Hepatocyte (in vitro differentiated cells): ENCODE measurements at places on chromosomes 4 and X. TPM values are rescaled to one million over a fixed set of nuclear protein-coding genes. Genes with fewer than 3 reads are reported as not detected.

Gene ALB
- total RNA-seq, result 25,578 and 26,686 TPM in 2 replicates

Gene CT47B1
- not detected in 2 replicates for total RNA-seq

Gene EPHA5
- 0.63 and 0.84 TPM in 2 replicates for total RNA-seq

Gene SOD3
- total RNA-seq, result 5.1 and 7.5 TPM in 2 replicates

Gene PGM2
- total RNA-seq, result 25.0 and 28.2 TPM in 2 replicates

Gene C4orf36
- total RNA-seq, result 1.2 and 1.3 TPM in 2 replicates

Gene SPANXB1
- total RNA-seq, result not detected in 2 replicates

Gene USP26
- 0.07 TPM in 1 of 2 replicates, not detected in the other for total RNA-seq

Gene CCSER1
- total RNA-seq, result 21.8 and 23.4 TPM in 2 replicates

DNA sequence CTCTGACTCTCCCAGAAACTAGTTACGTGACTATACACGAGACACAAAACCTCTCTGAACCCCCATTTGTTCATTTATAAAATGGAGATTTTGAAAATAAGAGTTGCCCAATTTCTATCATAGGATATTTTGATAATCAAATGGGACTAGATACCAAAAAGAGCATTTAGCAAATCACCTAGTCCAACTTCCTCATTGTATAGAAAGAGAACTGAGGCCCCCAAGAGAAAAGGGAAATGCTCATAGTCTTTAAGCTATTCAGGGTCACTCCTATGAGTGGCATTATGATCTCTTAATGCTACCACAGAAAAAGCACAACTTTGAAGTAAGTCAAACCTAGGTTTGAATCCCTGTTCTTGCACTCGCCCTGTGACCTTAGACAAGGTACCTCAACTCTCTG lies 62.7 kb downstream of the BMP15 start:
- no peak overlapping the region for H3K27ac ChIP-seq
- DNase-seq, result no peak
- H3K4me1 ChIP-seq, result no peaks in the 10 kb centered on the region
- H3K27me3 ChIP-seq, result no peaks in the 10 kb centered on the region
- H3K36me3 ChIP-seq, result no peaks in the 10 kb centered on the region

GRCh38 chr4:154399259-154399974 lies 92.2 kb downstream of the DCHS2 start:
- H3K4me1 ChIP-seq, result no peaks in the 10 kb centered on the region
- DNase-seq, result peak; percentile 58
- H3K27ac ChIP-seq, result no peak overlapping the region
- H3K4me3 ChIP-seq, result no peak overlapping the region

DNA sequence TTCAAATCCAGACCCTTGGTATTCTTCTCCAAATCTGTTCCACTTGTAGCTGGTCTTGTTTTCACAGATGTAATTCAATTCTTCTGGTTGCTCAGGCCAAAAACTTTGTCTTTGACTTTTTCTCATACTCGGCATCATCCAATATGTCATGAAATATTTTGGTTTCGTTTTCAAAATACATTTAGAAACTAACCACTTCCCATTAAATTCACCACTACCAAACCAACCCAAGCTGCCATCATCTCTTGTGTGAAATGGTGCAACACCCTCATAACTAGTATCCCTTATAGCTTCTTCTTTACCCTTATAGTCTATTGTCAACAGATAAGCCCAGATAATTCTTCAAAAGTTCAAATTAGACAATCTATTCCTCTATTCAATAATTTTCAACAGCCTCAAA lies 192.1 kb downstream of the PRR32 start:
- no peak overlapping the region for H3K4me3 ChIP-seq
- H3K4me1 ChIP-seq, result no peaks in the 10 kb centered on the region
- no peak for DNase-seq
- H3K27ac ChIP-seq, result no peak overlapping the region
- no peaks in the 10 kb centered on the region for H3K36me3 ChIP-seq
- H3K27me3 ChIP-seq, result no peaks in the 10 kb centered on the region

GRCh38 chr4:169070895-169071218 lies 60.8 kb upstream of the CBR4 start:
- H3K27me3 ChIP-seq, result no peaks in the 10 kb centered on the region
- no peaks in the 10 kb centered on the region for H3K36me3 ChIP-seq
- H3K4me3 ChIP-seq, result no peak overlapping the region
- DNase-seq, result peak; percentile 75
- peak overlapping the region; percentile 88 for H3K27ac ChIP-seq
- peaks cover 10% of the 10 kb centered on the region for H3K4me1 ChIP-seq

DNA sequence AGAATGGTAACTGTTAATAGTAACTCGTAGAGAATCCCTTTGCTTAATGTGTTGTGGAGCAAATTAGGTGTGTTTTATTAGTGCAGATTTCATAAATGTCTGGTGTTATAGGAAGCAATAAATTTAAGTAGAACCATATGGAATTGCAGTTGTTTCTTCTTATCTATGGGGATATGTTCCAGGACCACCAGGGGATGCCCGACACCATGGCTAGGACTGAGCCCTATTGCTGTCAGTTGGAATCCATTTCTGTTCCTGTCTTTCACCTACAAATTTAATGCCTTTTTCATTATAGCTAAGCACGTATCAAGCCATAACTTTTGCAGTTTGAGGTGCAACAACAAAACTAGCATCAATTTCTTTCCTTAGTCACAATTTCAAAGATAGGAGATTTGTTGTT lies 72.5 kb downstream of the DDIT4L start:
- DNase-seq, result no peak
- no peaks in the 10 kb centered on the region for H3K36me3 ChIP-seq
- no peak overlapping the region for H3K27ac ChIP-seq
- no peaks in the 10 kb centered on the region for H3K27me3 ChIP-seq

- H3K4me1 ChIP-seq, result peaks cover 37% of the 10 kb centered on the region
- H3K27me3 ChIP-seq, result no peaks in the 10 kb centered on the region
- H3K36me3 ChIP-seq, result no peaks in the 10 kb centered on the region
- DNase-seq, result peak; percentile 67
Measured at GRCh38 chr4:139015948-139016471, 429 bp downstream of the NOCT start.

DNA sequence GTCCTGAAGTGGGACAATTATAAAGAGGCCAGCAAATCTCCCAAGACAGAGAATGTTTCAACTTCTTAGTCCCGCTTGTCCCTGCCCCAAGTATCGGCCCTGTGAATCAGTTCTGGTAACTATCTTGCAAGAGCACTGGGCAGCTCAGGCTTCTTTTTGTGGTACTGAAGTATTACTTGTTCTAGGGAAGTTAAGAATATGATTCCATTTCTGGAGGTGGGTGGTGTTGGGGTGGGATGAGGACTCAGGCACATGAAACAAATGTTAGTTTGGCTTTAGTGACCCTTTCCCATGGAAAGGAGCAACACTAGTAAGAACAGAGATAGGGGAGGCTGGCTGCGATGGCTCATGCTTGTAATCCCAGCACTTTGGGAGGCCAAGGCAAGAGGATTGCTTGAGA lies 28.9 kb downstream of the HOPX start:
- no peak for DNase-seq
- H3K36me3 ChIP-seq, result no peaks in the 10 kb centered on the region
- peaks cover 9% of the 10 kb centered on the region for H3K4me1 ChIP-seq
- H3K27me3 ChIP-seq, result peaks cover 32% of the 10 kb centered on the region
- H3K4me3 ChIP-seq, result no peak overlapping the region

DNA sequence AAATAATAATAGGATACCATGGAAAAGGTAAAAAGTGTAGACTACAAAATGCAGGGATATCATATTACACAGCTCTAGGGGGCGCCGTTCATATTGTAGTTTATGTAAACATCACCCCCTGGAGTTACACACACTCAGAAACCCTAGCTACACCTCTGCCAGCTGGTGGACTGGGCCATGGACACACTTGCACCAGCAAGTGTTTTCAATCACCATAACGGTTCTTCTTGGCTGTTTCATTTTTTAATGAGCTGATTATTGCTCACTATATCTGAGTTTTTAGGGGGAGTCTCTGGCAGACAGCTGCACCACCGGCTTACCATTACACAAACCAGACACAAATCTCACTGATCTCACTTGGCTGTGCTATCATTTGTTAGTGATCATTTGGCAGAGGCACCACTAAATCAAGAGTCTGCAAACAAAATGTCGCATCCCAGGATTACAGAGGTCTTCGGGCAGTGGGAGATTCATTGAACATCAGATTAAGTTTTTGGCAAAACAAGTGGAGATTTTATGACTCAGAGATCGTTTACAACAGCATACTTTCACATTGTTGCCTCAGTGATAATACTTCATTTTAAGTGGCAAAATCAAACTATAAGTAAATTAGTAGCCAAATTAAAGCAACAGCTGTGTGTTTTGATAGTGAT lies 185.7 kb downstream of the UNC5C start:
- no peak overlapping the region for H3K4me3 ChIP-seq
- no peak overlapping the region for H3K27ac ChIP-seq
- DNase-seq, result peak; percentile 19
- no peaks in the 10 kb centered on the region for H3K36me3 ChIP-seq
- H3K4me1 ChIP-seq, result peaks cover 10% of the 10 kb centered on the region
- no peaks in the 10 kb centered on the region for H3K27me3 ChIP-seq

- H3K4me1 ChIP-seq, result no peaks in the 10 kb centered on the region
- peak; percentile 27 for DNase-seq
- H3K27ac ChIP-seq, result no peak overlapping the region
- no peaks in the 10 kb centered on the region for H3K36me3 ChIP-seq
- H3K4me3 ChIP-seq, result no peak overlapping the region
Measured at GRCh38 chrX:132433551-132433950, 55.3 kb downstream of the MBNL3 start.

DNA sequence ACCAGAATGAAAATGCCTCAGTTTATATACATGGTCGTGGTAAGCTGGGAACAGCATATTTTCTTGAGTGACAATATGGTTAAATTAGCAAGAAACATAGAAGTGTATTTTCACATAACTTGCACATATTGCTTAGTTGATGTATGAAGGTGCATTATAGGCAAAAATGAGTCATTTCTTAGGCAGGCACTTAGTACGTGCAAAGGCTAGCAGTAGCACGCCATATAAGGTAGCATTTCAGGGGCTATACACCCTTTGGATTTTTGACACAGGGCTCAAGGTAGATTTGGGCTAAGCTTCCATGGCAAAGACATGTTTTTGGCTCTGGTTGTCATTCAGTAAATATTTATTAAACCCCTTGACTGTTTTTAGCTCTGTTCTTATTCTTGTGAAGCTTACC lies 33.1 kb downstream of the PCDH7 start:
- H3K27ac ChIP-seq, result peak overlapping the region; percentile 64
- H3K36me3 ChIP-seq, result no peaks in the 10 kb centered on the region
- H3K4me3 ChIP-seq, result no peak overlapping the region
- peaks cover 19% of the 10 kb centered on the region for H3K4me1 ChIP-seq
- H3K27me3 ChIP-seq, result no peaks in the 10 kb centered on the region
- peak; percentile 22 for DNase-seq

DNA sequence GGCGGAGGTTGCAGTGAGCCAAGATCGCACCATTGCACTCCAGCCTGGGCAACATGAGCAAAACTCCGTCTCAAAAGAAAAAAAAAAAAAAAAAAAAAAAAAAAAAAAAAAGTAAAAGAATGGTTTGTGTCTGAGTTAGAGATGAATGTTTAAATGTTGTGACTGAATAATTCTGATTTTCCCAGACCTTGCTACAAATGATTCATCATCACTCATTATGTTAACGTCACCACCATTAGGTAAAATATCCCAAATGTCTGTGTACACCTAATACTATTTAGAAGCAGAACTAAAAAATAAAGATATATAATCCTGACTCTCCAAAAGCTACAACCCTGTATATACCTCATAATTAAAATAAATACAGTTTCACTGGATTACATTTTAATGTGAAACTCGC lies 70.8 kb downstream of the HHIP start:
- H3K27ac ChIP-seq, result no peak overlapping the region
- H3K27me3 ChIP-seq, result no peaks in the 10 kb centered on the region
- no peaks in the 10 kb centered on the region for H3K36me3 ChIP-seq
- no peak for DNase-seq
- no peak overlapping the region for H3K4me3 ChIP-seq

DNA sequence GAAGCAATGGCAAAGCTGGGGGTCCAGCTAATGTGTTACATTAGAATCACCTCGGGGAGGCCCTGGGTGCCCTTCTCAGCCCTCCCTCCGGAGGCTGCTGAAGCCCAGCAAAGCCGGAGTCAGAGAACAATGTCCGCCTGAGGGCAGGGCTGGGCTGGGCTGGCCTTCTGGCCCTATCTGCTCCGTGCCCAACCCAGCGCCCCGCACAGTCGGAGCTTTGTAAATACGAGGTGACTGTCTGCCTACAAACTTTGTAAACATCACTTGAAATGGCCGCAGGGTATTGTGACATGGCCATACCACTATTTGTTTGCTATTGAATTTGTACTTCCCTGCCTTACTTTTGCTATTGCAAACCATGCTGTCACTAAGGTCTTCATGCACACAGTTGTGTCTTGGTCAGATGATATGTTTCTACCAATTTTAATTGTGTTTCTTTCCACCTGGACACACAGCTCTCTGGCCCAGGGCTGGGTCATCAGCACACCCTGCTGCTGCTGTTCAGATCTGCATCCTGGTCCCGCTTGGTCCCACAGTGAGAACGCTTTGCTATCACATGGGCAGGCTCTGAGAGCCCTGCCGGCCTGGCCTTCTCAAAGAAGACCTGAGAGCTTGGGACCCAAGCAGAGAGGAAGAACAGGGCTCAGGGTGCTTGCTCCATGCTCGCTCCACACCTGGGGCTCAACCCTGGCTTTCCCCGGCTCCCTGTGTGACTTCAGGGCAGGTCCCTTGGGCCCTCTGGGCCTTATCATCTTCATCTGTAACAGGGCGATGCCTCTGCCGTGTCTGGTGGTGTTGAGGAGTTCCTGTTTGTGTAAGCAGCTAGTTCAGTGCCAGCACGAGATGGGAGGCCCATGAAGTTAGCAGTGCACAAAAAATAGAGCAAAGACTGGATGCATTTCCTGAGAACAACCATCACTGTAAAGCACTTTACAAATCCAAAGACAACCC lies 2.3 kb downstream of the S100P start:
- H3K4me1 ChIP-seq, result peaks cover 36% of the 10 kb centered on the region
- H3K4me3 ChIP-seq, result no peak overlapping the region
- no peaks in the 10 kb centered on the region for H3K27me3 ChIP-seq
- DNase-seq, result peak; percentile 76
- no peaks in the 10 kb centered on the region for H3K36me3 ChIP-seq
- H3K27ac ChIP-seq, result peak overlapping the region; percentile 93

- H3K27ac ChIP-seq, result no peak overlapping the region
- no peaks in the 10 kb centered on the region for H3K27me3 ChIP-seq
- H3K4me3 ChIP-seq, result no peak overlapping the region
- no peak for DNase-seq
Measured at GRCh38 chr4:101806914-101807313, 16.4 kb downstream of the BANK1 start.

- no peak overlapping the region for H3K27ac ChIP-seq
- no peaks in the 10 kb centered on the region for H3K36me3 ChIP-seq
- no peaks in the 10 kb centered on the region for H3K4me1 ChIP-seq
Measured at GRCh38 chr4:32485956-32486355, 1765.8 kb downstream of the PCDH7 start.

- DNase-seq, result no peak
- H3K27ac ChIP-seq, result no peak overlapping the region
- no peak overlapping the region for H3K4me3 ChIP-seq
- H3K36me3 ChIP-seq, result no peaks in the 10 kb centered on the region
- H3K4me1 ChIP-seq, result no peaks in the 10 kb centered on the region
Measured at GRCh38 chrX:146907391-146908240, 93.1 kb upstream of the CXorf51A start.

GRCh38 chrX:9539605-9540387 lies 74.9 kb downstream of the TBL1X start:
- H3K27me3 ChIP-seq, result no peaks in the 10 kb centered on the region
- DNase-seq, result no peak
- H3K4me1 ChIP-seq, result peaks cover 3% of the 10 kb centered on the region
- H3K36me3 ChIP-seq, result no peaks in the 10 kb centered on the region
- no peak overlapping the region for H3K4me3 ChIP-seq

GRCh38 chr4:110622841-110623717 lies at the start of gene PITX2:
TSS of gene PITX2 (minus strand) at chr4:110623077. CDS start at chr4:110622460, 617 bp downstream.
- peak; percentile 98 for DNase-seq
- H3K36me3 ChIP-seq, result no peaks in the 10 kb centered on the region
- peaks cover 15% of the 10 kb centered on the region for H3K27me3 ChIP-seq
- peak within 1 kb of the TSS; percentile 89 for H3K27ac ChIP-seq
- peaks cover 19% of the 10 kb centered on the region for H3K4me1 ChIP-seq
- H3K4me3 ChIP-seq, result peak within 1 kb of the TSS; percentile 87
